ENCODE measurements at places on chromosomes 1 and 21. TPM values are rescaled to one million over a fixed set of nuclear protein-coding genes. Genes with fewer than 3 reads are reported as not detected.

Gene LEPR
- polyA plus RNA-seq, result 1.3 TPM

Gene ASAP3
- polyA plus RNA-seq, result 62.6 TPM

Gene SPOCD1
- 4.2 TPM for polyA plus RNA-seq

Gene AADACL4
- polyA plus RNA-seq, result 0.13 TPM

Gene IPO9
- 60.4 TPM for polyA plus RNA-seq

Gene SMYD2
- 1.6 TPM for polyA plus RNA-seq

Gene MTFR1L
- polyA plus RNA-seq, result 23.1 TPM

Gene INAVA
- 49.3 TPM for polyA plus RNA-seq

Gene PADI3
- 1.9 TPM for polyA plus RNA-seq

Gene ERG
- 1.0 TPM for polyA plus RNA-seq

Gene SLC6A9
- 34.5 TPM for polyA plus RNA-seq

Gene CFHR5
- polyA plus RNA-seq, result not detected

Gene BRDT
- 0.08 TPM for polyA plus RNA-seq

Gene PLA2G2C
- polyA plus RNA-seq, result not detected

Gene HSPB7
- polyA plus RNA-seq, result 0.19 TPM
